Hepatocyte (in vitro differentiated cells): ENCODE measurements at places on chromosomes 5 and 9. TPM values are rescaled to one million over a fixed set of nuclear protein-coding genes. Genes with fewer than 3 reads are reported as not detected.
A peak's percentile ranks its signal among the peaks of the same experiment; 100 is the strongest.

IFNA2 gene
- total RNA-seq: not detected in 2 replicates

SYK gene
- 3.6 and 4.9 TPM in 2 replicates for total RNA-seq

AMACR gene
- total RNA-seq: 65.9 and 92.4 TPM in 2 replicates

FGFR4 gene
- 90.2 and 121 TPM in 2 replicates for total RNA-seq

DNA sequence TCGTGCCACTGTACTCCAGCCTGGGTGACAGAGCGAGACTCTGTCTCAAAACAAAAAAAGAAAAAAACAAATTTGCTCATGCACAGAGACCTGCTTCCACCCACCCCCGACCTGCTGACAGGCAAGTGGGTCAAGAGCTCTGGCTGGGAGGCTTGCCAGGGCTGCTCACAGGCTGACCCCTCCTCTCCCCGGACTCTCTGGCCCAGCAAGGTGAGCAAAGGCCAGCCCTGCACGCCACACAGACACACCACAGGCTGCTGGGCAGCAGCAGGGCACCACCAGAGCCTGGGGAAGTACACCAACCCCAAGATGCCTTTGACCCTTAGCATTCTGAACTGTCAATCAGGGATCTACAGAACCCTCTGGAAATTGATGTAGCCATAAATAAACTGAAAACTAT lies 29.2 kb downstream of the NSUN2 start:
- DNase-seq: peak; percentile 16

DNA sequence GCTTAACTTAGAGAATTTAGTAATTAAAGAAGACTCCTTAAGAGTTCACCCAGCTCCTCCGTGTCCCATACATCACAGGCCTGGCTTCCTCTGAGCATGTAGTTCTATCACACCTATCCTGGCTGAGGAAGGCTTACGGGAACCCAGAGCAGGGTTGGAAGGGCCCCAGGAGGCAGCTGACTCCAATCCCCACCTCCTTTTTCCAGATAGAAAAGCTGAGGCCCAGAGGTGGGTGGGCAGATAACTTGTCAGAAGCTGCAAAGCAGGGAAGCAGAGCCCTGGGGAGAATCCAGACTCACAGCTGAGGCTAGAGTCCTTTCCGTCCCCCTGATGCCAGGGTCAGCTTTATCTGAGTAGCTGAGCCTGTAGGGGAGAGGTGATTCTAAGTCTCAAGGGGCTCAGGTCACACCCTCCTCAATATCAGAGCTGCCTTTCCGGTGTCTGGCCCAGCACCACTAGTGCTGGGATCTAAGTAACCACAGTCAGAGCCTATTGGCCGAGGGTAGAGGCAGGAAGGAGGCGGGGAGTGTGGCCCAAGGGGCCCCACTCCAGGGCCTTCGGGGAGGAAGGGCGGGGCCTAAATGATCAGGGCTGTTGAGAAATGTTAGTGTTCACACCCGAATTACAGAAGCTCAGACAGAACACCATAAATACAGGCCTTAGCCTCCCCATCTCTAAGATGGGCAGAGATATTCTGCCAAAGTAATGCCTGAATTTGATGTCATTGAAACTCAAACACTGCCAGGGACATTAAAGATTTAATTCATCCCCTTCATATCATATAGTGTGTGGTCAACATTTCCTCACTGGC lies 9.9 kb downstream of the CCDC69 start:
- DNase-seq: peak; percentile 64

DNA sequence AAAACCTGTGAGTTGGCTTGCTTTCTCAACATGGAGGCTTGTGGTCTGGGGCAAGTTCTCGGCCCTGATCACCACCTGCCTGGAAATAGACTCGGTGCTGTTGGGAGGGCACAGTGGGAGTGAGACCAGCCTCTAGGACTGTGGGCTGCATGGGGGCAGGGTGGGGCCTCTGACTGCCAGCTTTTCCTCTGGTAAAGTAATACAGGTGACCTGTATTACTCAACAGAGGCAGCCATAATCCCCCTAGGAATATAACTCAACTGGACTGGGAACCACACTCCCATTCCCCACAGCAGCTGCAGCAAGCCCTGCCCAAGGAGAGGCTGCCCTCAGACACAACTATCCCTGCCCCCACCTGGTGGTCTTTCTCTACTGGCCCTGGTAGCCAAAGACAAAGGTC lies 72.8 kb downstream of the C9orf153 start:
- no peak for DNase-seq

DNA sequence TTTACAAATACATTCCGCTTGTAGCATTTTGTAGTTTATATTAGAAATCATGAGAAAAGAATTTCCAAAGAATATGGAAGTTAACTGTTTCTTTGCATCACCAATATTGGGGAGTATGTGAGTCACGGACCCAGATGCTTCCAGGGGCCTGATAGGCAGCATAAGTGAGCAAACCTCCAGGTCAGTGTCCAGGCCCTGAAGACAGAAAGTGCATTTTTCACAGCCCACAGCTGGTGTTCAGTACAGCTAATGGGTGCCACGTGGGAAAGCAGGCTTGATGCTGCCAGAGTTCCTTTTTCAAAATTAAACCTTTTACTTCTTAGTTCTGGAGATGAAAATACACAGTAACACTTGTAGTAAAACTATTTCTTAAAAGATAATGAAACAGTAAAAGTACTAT lies 454.4 kb upstream of the ACTBL2 start:
- DNase-seq: no peak
